ENCODE measurements at places on chromosomes 7 and 10. TPM values are rescaled to one million over a fixed set of nuclear protein-coding genes. Genes with fewer than 3 reads are reported as not detected.

Gene NRAP
- not detected for total RNA-seq

Gene SH2D4B
- 0.12 TPM for total RNA-seq

Gene TFR2
- total RNA-seq, result 8.3 TPM

Gene OR9A2
- not detected for total RNA-seq

Gene IQUB
- 0.27 TPM for total RNA-seq

Gene ADGRA1
- not detected for total RNA-seq

Gene SVOPL
- total RNA-seq, result not detected

Gene MYPN
- total RNA-seq, result not detected

GRCh38 chr7:27174874-27175625 lies 930 bp upstream of the HOXA10 start:
- no peak overlapping the region for H3K27ac ChIP-seq
- H3K4me3 ChIP-seq, result no peak overlapping the region
- H3K4me1 ChIP-seq, result peaks cover 33% of the 10 kb centered on the region
- H3K36me3 ChIP-seq, result no peaks in the 10 kb centered on the region

DNA sequence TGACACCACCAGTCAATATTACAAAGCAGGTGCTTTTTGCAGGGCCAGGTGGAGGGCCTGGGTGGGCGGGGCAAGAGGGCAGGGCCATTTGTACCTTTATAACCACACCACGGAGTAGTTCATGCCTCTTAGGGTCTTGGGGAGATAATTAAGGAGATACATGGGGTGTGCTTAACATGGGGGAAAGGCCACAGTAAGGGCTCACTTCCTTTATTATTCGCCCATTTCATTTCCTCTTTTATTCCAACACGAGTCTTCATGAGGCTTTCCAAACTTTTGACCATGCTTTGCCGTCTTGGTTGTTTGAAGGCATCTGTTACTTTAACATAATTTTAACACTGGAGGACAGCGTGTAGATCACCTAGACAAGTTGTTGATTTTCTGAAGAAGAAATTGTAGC lies 33.3 kb upstream of the LYZL2 start:
- no peak overlapping the region for H3K27ac ChIP-seq
- H3K4me1 ChIP-seq, result peaks cover 19% of the 10 kb centered on the region
- H3K36me3 ChIP-seq, result no peaks in the 10 kb centered on the region
- H3K27me3 ChIP-seq, result peaks cover 1% of the 10 kb centered on the region

DNA sequence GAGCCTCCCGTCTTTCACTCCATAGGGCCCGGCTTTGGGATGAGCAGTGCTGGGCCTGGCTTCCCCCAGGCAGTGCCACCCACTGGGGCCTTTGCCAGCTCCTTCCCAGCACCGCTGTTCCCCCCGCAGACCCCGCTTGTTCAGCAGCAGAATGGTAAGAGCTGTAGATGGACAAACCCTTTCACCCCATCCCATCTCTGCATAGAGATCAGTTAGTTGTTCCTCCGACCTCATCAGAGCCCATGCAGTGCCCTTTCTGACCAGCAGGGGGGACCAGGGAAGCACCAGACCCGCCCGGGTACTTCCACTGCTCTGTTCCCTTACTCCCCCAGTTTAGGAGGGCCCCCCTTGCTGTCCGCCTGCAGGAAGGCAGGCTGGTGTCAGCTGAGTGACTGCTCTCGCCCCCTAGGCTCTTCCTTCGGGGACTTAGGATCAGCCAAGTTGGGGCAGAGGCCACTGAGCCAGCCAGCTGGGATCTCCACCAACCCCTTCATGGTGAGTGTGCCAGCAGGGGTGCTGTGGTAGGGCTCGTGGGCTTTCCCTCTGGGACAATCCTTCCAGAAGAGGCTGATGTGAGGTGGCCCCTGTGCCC lies 9.8 kb downstream of the SAP25 start:
- peak; percentile 85 for DNase-seq
- H3K27me3 ChIP-seq, result no peaks in the 10 kb centered on the region
- H3K27ac ChIP-seq, result no peak overlapping the region
- no peaks in the 10 kb centered on the region for H3K36me3 ChIP-seq
- H3K4me3 ChIP-seq, result no peak overlapping the region

DNA sequence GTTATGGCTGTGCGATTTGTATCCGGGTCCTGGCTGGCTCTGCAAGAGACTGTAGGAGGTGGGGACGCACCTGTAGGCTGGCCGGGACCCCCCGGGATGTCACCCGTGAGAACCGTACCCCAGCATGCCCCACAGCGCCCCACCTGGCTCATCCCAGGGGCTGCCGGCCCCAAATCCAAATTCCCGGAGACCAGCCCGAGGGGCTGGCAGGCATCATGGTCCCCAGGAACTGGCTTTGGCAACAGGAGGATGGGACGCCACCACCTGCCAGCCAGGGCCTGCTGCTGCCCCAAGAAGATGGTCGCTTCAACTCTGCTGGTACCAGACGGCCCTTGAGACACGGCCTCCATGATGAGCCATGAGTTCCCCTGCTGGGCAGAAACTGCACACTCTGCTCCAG lies 239.4 kb downstream of the ELFN1 start:
- H3K27ac ChIP-seq, result no peak overlapping the region
- H3K4me1 ChIP-seq, result peaks cover 3% of the 10 kb centered on the region
- no peaks in the 10 kb centered on the region for H3K27me3 ChIP-seq
- H3K36me3 ChIP-seq, result no peaks in the 10 kb centered on the region

- no peaks in the 10 kb centered on the region for H3K36me3 ChIP-seq
- DNase-seq, result no peak
- H3K4me1 ChIP-seq, result no peaks in the 10 kb centered on the region
- H3K4me3 ChIP-seq, result no peak overlapping the region
- H3K27ac ChIP-seq, result no peak overlapping the region
These were observed 499.0 kb upstream of the KLF6 start for GRCh38 chr10:4283846-4284610.

DNA sequence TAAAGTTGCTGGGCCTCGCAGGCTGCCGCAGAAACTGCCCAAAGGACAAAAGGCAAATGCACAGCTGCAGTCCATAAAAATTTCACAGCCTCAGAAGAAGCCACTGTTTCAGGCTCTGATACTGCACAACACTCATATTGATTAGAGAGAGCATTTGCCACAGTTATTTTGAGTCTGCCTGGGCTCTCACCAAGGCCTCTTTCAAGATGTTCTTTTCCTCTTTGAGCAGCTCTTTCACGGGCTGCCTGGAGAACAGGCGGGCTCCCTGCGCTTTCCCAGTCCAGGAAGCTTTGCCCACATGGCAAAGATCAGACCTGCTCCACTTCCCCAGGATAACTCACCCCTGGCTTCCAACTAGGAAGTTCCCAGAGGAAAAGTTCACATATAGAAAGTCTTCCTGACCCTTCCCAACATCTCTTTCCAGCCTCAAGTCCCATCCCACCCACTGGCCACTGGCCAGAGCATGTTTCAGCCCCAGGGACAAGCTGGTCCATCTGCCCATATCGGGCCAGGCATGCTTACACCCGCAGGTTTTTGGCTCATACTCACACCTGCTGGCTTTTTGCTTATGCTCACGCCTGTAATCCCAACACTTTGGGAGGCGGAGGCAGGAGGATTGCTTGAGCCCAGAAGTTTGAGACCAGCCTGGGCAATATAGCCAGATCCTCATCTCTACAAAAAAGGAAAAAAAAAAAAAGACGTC lies 3.3 kb downstream of the SLIT1 start:
- H3K27ac ChIP-seq, result no peak overlapping the region
- H3K27me3 ChIP-seq, result peaks cover 69% of the 10 kb centered on the region
- DNase-seq, result no peak
- H3K4me3 ChIP-seq, result no peak overlapping the region
- peaks cover 13% of the 10 kb centered on the region for H3K4me1 ChIP-seq

GRCh38 chr7:26186364-26187311 lies 13.9 kb downstream of the HNRNPA2B1 start:
- no peaks in the 10 kb centered on the region for H3K27me3 ChIP-seq
- H3K4me3 ChIP-seq, result no peak overlapping the region
- DNase-seq, result peak; percentile 21
- peaks cover 7% of the 10 kb centered on the region for H3K4me1 ChIP-seq

- H3K36me3 ChIP-seq, result no peaks in the 10 kb centered on the region
- no peak overlapping the region for H3K27ac ChIP-seq
- H3K4me1 ChIP-seq, result no peaks in the 10 kb centered on the region
- H3K27me3 ChIP-seq, result no peaks in the 10 kb centered on the region
- no peak for DNase-seq
- no peak overlapping the region for H3K4me3 ChIP-seq
These were observed 47.1 kb downstream of the DIP2C start for GRCh38 chr10:642186-642890.

- no peak overlapping the region for H3K27ac ChIP-seq
- no peak for DNase-seq
- H3K4me1 ChIP-seq, result no peaks in the 10 kb centered on the region
- no peak overlapping the region for H3K4me3 ChIP-seq
These were observed 479.7 kb downstream of the KIF20B start for GRCh38 chr10:90180886-90181691.

- DNase-seq, result no peak
- no peak overlapping the region for H3K27ac ChIP-seq
- H3K27me3 ChIP-seq, result no peaks in the 10 kb centered on the region
- H3K4me3 ChIP-seq, result no peak overlapping the region
- H3K4me1 ChIP-seq, result peaks cover 28% of the 10 kb centered on the region
- H3K36me3 ChIP-seq, result no peaks in the 10 kb centered on the region
These were observed 550 bp upstream of the ANK3 start for GRCh38 chr10:60390224-60390626.

DNA sequence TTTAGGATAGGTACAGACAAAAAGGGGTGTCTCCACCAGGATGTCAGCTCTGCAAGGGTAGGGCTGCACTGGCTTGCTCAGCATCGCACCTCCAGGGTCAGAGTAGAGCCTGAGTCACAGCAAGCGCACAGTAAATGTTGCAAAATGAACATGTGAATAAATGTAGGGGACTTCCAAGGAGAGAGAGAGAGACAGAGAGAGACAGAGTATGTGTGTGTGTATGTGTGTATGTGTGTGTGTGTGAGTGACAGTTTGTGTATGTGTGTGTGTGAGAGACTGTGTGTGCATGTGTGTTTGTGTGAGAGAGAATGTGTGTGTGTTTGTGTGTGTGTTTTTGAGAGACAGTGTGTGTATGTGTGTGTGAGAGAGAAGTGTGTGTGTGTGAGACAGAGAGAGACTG lies 163.3 kb downstream of the RPS24 start:
- H3K36me3 ChIP-seq, result no peaks in the 10 kb centered on the region
- H3K4me1 ChIP-seq, result no peaks in the 10 kb centered on the region
- no peak for DNase-seq

- H3K27ac ChIP-seq, result no peak overlapping the region
- peaks cover 35% of the 10 kb centered on the region for H3K4me1 ChIP-seq
- no peak for DNase-seq
- no peak overlapping the region for H3K4me3 ChIP-seq
- no peaks in the 10 kb centered on the region for H3K27me3 ChIP-seq
These were observed 10.1 kb downstream of the CARD11 start for GRCh38 chr7:3033581-3033980.

DNA sequence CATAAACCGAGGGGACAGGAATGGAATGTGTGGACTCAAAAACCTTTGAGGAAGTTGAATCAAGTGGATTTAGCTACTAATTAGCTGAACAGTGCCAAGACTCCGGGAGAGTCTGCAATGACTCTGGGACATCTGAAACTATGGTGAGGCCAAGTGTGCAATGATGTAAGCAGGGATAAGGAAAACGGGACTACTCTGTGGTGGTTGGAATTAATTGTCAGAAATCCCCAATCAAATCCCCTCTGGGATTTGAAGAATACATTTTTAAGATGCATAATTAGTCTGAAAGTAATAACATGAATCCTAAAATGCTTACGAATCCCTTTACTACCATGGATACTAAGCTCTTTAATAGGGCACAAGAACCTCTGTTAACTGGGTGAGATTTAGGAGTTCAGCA lies 602.8 kb downstream of the NRG3 start:
- no peak overlapping the region for H3K4me3 ChIP-seq
- H3K27me3 ChIP-seq, result no peaks in the 10 kb centered on the region
- no peak for DNase-seq
